ENCODE measurements at places on chromosomes 3 and 15.

GRCh38 chr3:27483117-27484014 lies 818 bp downstream of the SLC4A7 start:
- DNase-seq: no peak

DNA sequence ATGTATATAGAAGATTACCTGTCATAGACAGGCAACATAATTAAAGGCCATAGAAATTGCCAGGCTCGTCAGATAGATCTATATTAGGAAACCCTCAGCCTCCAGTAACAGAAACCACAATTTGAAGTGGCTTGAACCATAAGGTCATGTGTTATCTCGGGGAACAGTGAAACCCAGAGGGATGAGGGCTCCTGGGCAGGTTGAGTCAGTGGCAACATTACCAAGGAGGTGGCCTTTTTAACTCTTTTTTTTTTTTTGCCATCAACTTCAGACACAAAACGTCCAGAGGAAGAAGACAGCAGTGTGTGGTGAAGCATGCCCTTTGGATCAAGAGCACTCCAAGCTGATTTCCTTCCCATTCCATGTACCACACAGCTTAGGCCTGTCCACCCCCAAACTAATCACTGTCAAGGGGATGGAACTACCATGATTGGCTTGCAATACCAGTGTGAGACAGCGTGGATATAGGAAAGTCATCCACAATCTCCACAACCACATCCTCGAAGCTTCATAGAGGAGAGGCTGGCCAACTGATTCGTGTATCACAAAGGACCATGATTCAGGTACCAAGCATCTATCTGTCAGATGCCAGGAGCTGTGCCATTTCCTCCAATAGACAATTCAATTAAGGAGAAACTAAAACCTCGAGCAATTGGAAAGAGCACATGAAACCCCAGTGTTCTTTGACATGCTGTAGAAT lies 999 bp upstream of the KIF7 start:
- no peak for DNase-seq

DNA sequence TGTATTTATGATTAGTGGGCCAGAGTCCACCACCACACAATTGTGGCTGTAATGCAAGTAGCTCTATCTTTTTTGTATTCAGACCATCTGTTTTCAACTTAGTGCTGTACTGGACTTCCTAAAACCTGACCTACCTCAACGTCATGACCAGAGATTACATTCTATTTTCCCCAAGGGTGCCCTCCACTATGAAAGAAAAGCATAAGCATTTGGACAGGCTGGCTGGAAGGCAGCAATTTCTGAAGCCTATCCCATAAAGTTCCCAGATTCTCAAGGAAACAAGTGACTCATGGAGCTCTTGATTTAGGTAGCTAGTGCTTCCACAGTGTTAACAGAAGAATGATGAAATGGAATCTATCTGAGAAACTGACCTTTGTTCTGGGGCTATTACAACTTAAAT lies 75.8 kb downstream of the COL8A1 start:
- DNase-seq: no peak

DNA sequence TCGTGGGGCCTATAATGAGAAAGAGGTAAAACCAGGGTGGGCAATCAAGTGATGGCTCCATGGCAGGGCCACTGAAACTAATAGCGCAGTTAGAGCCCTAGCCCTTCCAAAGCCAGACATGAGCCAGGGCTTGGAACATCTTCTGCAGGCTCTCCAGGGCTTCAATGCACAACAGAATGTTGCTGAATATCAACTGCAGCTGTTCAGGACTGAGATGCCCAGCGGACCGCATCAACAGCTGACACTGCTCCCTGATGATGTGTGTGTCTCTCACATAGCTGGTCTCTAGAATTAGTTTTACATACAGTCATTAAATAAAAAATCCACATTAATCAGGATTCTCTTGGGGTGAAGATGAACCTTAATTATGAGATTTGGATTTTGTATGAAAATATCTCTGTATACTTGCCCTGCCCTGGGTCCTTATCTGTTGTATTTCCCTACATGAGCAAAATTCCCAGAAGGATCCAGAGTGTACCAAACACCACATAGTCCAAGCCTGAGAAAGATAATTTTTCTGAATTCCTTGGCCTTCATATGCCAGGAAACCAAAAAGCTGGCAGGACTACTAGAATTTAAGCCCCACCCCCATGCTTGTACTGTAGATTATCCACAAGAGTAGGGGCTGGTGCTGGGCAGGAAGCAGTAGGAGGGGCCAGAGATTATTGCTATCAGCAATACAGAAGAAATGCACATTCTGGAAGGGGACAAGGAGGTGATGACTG lies 7.7 kb upstream of the GOLGB1 start:
- no peak for DNase-seq

DNA sequence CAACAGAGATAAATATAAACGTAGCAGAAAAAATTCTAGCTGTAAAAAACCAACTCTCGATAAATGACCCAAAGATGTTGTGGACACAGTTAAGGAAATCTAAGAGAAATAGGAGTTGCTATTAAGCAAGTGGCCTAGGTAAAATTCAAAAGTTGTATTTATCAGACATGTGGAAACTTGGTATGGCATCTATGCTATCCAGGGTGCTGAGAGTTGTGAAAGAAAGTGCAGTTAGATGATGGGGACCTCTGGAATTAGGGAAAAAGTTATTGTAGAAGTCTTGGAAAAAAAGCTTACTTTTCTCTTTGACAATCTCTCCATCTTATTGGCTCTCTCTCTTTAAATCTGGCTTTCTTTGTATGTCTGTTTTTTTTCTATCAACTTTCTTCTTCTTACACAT lies 1090.9 kb downstream of the TBL1XR1 start:
- DNase-seq: no peak

All from keratinocyte (primary cell).